GM23338 (cell line): ENCODE measurements at places on chromosomes 4 and X.

DNA sequence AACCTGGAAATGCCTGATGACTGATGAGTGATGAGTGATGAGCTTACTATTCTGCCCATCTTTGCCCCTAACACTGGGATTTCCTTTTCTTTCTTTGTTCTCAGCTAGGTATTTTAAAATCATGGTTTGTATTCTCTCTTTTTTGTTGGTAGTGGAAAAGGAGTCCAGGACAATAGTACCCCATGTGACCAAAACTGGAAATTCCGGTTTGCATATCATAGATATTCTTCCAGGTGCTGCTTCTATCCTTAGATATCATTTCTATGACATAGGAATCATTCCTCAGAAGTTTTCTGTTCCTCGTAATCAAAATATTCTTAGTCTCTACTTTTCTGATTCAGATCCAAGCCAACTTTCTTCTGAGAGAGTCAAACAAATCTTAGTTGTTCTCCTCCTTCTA is 320.5 kb upstream of the TET2 start:
- DNase-seq: no peak

DNA sequence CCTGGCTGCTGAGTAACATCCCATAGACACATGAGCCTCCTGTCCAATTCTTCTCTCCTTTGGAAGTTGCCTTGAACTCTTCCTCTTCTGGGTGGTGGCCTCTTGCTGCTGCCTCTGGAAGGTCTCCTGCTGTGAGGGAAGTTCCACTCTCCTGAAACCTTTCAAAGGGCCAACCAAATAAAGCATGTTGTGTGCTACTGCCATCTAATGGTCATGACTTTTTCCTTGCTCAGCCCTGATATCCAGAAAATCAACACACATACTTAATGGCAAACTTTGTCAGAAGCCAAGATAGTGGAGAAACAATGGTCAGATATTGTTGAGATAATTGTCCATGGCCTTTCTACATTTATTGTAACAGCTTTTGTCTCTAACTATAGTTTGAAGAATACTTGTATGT is 19.1 kb upstream of the ZXDA start:
- peak; percentile 65 for DNase-seq

- DNase-seq: no peak
Observed at GRCh38 chrX:34839451-34839850, 103.1 kb upstream of the FAM47B start.

GRCh38 chr4:174358829-174359228 is 75.1 kb downstream of the CEP44 start:
- DNase-seq: no peak

DNA sequence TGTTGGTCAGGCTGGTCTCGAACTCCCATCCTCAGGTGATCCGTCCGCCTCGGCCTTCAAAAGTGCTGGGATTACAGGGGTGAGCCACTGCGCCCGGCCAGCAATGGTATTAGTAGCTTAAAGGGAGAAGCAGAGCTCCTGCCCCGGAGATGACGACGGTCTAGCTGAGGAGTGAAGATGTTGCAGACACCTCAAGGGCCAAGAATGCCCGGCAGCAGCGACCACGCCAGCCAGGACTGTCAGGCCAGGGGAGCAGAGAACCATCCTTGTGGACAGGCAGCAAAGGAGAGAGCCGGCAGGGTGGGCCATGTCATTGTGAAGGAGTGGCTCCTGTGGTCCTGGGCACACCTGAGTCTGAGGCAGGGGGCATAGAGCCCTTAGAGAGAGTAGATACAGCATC is 210.1 kb upstream of the BCOR start:
- no peak for DNase-seq

- peak; percentile 53 for DNase-seq
Observed at GRCh38 chrX:104913348-104913747, 307.1 kb downstream of the TEX13A start.

- no peak for DNase-seq
Observed at GRCh38 chrX:9433596-9433995, 31.3 kb upstream of the TBL1X start.
